Activated CD4-positive, alpha-beta memory T cell treated with anti-CD3 and anti-CD28 coated beads for 36 hours (primary cell): ENCODE measurements at places on chromosomes 12 and 14. TPM values are rescaled to one million over a fixed set of nuclear protein-coding genes. Genes with fewer than 3 reads are reported as not detected.

The TCL1B gene
- not detected for total RNA-seq

DNA sequence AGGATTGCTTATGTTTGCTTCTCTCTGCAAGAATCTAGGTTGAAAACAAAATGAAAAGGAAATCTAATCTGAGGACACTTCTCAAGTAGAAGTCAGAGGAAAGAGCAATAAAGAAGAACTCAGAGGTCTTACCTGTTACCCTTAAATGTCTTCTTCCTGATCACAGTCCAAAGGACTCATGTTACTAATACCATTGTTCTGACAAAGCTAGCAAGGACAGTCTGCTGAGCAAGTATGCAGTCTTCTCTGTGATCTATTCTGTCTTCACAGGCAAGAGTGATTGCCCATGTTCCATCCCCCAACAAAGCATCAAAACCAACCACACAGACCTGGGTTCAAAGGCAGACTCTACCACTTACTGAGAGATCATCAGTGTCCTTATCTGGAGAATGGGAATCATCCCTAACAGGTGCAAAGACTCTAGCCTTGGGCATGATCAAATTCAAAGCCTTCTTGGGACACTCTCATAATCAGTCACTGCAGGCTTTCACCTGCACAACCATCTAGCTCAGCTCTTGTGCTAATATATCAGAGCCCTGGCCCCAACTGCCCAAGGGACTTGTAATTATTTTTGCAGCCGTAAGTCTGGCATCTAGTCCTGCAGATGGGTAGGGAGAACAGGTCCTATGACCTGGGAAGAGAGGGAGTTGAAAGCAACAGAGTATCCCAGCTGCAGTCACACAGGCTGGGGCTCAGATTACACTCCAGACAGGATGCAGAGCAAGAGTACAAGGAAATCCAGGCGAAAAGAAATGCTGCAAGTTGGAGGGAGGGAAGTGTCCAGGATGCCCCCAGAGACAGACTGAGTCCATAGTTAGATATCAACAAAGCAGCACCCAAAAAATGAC is 97.9 kb upstream of the NUDT4 start:
- DNase-seq: no peak
- H3K27ac ChIP-seq: no peak overlapping the region
- no peaks in the 10 kb centered on the region for H3K36me3 ChIP-seq
- no peaks in the 10 kb centered on the region for H3K4me1 ChIP-seq
- no peaks in the 10 kb centered on the region for H3K27me3 ChIP-seq
- H3K4me3 ChIP-seq: no peak overlapping the region

The GPR137C gene
- 0.12 TPM for total RNA-seq

The CELA1 gene
- total RNA-seq: not detected

DNA sequence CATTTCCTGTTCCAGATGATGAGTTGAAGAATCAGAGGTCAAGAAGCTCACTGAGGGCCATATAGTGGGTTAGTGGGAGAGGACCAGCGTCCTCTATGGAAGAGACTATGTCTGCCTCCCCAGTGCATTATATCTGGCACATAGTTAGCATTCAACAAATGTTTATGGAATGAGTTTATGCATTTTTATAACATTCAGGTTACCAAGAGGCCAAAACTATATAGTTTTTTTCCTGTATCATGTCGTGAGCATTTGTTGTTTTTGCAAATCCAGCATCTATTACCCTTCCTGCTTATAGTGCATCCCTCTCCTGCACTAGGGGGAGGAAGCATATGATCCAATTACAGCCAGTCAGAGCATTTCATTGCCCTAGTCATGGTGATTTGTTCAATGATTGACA is 60.6 kb downstream of the SUDS3 start:
- H3K36me3 ChIP-seq: no peaks in the 10 kb centered on the region
- no peak for DNase-seq
- H3K27ac ChIP-seq: no peak overlapping the region
- no peak overlapping the region for H3K4me3 ChIP-seq
- H3K4me1 ChIP-seq: no peaks in the 10 kb centered on the region
- H3K27me3 ChIP-seq: peaks cover 7% of the 10 kb centered on the region

The CCNB1IP1 gene
- 70.2 TPM for total RNA-seq
